Sigmoid colon (tissue), 7 donors: ENCODE measurements at places on chromosomes 2 and 18.

GRCh38 chr2:212726403-212726802, 187.8 kb upstream of the ERBB4 start:
- no peak for DNase-seq
- no peaks in the 10 kb centered on the region for H3K27me3 ChIP-seq
- no peak overlapping the region for H3K4me3 ChIP-seq
- no peaks in the 10 kb centered on the region for H3K36me3 ChIP-seq

GRCh38 chr2:187117483-187117882, 268.5 kb upstream of the ZSWIM2 start:
- no peaks in the 10 kb centered on the region for H3K4me1 ChIP-seq
- H3K36me3 ChIP-seq = no peaks in the 10 kb centered on the region
- DNase-seq = no peak
- H3K27me3 ChIP-seq = no peaks in the 10 kb centered on the region
- H3K4me3 ChIP-seq = no peak overlapping the region
- H3K27ac ChIP-seq = no peak overlapping the region

DNA sequence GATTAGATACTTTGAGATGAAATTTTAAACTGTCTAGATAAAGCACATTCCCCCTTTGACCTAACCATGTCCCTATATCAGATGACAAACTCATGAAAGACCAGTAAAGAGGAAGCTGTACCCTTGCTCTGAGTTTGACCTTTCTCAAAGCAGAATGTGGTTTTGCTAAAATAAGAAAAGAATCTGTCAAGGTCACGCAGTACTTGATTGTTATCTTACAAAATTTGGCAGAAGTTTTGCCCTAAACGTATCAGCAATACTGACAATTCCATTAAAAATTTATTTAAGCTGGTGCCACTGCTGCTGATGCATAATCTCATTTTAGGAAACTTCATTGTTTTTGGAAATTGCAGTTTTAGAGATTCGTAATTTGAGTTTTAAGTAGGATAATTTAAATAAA, 31.2 kb upstream of the GALM start:
- no peak overlapping the region for H3K4me3 ChIP-seq
- H3K36me3 ChIP-seq = no peaks in the 10 kb centered on the region
- H3K27me3 ChIP-seq = no peaks in the 10 kb centered on the region
- H3K4me1 ChIP-seq = no peaks in the 10 kb centered on the region

GRCh38 chr2:101205521-101206479, 46.9 kb upstream of the CNOT11 start:
- no peak overlapping the region for H3K27ac ChIP-seq
- peak overlapping the region; percentile 21 for H3K4me3 ChIP-seq
- H3K36me3 ChIP-seq = no peaks in the 10 kb centered on the region
- H3K27me3 ChIP-seq = no peaks in the 10 kb centered on the region

GRCh38 chr2:75018162-75018561, 59.7 kb downstream of the POLE4 start:
- no peaks in the 10 kb centered on the region for H3K4me1 ChIP-seq
- H3K36me3 ChIP-seq = no peaks in the 10 kb centered on the region
- H3K27me3 ChIP-seq = no peaks in the 10 kb centered on the region
- H3K4me3 ChIP-seq = no peak overlapping the region
- H3K27ac ChIP-seq = no peak overlapping the region
